Right lobe of liver (tissue), 6 donors: ENCODE measurements at places on chromosomes 6 and 20.

GRCh38 chr6:128025478-128025877 is 124.6 kb upstream of the THEMIS start:
- no peak for DNase-seq

DNA sequence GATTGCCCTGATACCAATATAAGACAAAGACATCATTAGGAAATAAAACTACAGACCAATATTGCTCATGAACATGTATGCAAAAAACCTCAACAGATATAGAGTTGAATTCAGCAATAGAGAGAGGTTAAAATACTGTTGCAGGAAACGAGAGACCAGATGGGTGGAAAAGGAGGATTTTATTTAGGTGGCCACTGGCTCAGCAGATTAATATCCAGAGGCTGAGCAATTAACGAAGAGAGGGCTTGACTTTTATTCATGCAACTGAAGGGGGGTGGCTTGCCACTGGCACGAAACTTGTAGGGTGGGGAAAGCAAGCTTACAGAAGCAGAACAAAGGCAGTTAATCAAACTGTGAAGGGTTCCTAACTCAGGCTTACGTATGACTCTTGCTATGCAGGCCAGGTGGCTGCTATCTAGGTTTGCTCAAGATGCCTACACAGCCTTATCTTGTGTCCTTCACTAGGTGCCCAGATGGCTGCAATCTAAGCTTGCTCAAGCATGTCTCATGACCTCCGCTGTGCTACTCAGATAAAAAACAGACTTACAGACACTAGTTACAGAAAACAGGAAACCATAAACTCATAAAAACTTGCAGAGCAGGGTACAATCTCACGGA is 126.4 kb downstream of the MMUT start:
- DNase-seq, result no peak

GRCh38 chr6:44068607-44069296 is 58.5 kb downstream of the MRPL14 start:
- no peak for DNase-seq

DNA sequence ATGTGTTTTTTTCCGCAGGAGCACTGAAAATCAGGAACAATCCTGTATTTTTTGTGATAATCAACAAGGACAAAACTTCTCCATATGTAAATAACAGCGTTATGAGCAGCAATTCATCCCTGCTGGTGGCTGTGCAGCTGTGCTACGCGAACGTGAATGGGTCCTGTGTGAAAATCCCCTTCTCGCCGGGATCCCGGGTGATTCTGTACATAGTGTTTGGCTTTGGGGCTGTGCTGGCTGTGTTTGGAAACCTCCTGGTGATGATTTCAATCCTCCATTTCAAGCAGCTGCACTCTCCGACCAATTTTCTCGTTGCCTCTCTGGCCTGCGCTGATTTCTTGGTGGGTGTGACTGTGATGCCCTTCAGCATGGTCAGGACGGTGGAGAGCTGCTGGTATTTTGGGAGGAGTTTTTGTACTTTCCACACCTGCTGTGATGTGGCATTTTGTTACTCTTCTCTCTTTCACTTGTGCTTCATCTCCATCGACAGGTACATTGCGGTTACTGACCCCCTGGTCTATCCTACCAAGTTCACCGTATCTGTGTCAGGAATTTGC is at the start of gene TAAR6:
Gene TAAR6 (plus strand): TSS at position 102 of the 557 bp plus-strand sequence. CDS start 0 bp downstream, at position 102.
- DNase-seq, result no peak

DNA sequence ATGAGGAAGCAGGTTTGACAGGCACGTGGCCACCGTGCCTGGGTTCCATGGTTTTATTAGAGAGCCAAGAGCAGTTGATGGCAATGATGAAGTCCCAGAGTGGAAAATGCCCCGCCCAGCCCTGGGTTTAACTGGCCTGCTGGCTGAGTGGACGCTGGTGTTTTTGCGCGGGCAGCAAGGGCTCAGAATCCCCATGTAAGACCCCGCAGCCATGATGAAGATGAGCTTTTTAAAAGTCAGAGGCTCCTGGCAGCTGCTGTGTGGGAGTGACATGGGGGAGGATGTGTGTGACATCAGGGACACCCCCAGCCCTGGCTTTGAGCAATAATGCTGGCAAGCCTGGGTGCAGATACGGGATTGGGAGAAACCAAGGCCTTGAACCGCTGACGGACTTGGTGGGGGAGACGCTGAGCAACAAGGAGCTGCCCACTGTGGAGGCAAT is 33.0 kb upstream of the SLCO4A1 start:
- DNase-seq, result no peak

DNA sequence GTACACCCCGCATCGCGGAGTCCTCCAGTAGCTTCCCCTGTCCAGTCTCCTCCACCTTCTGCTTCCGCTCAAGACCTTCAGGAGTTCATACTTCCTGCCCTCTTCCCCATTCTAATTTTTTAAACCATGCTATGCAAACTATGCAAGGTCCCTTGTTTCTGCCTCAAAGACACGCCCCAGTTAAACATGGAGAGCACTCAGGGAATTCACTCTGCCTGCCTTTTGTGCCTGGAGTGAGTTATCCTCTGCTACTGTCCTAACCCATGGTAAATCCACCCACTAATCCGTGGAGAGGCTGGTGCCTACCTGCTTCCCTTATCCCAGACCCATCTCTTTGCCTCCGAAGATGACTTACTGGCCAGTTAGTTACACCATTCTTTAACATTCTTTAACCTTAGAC is 473.7 kb upstream of the JARID2 start:
- no peak for DNase-seq

DNA sequence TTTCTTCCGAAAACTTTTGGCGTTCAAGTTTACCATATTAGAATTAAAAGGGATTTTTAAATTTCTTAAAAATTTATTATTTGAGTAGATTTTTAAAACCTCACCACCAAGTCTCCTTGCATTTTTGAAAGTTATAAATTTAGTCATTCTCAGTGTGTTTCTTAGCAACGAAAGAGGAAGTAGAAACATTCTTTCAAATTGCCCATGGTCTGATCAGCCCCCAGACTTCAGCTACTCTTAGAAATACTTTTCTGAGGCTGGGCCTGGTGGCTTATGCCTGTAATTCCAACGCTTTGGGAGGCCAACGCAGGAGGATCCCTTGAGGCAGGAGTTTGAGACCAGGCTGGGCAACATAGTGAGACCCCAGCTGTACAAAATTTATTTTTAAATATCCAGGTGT is 15.1 kb upstream of the RTF2 start:
- DNase-seq, result no peak

DNA sequence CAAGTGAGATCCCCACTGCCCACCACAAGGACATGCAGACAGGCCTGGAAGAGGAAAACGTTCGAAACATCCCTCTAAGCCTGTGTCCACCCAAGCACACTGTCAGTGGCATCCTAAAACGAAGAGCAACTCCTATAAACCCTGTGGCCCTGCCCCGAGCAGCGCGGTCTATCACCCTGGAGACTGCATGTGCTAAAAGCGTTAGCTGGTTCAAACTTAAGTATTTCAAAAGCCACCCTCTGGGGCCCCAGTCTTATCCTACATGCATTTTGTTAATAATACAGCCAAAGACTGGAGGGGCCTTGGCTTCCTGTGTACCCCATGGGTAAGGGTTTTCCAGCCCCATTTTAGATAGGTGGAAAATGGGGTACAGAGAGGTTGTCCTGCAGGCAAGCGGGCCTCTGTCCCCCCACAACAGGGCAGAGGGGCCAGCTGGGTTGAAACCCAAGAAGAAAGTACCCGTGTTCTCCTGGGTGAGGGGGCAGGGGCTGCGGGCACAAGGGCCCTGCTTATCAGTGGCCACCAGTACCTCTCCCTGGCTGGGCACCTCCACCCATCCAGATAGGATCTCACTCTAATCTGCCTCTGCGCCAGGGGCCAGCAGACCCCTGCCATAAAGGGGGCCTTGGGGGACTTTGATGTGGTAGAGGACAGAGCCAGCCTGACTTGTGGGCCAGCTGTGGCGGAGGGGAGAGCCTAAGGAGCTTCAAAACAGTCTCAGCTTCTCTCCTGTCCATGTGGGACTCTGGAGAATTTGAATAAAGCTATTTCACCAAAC is 28.3 kb downstream of the PREX1 start:
- DNase-seq, result no peak

GRCh38 chr6:85403331-85404015 is 46.4 kb upstream of the NT5E start:
- no peak for DNase-seq

GRCh38 chr20:41854765-41855164 is 236.6 kb upstream of the CHD6 start:
- DNase-seq, result no peak

GRCh38 chr6:116629563-116629981 is 13.3 kb downstream of the RSPH4A start:
- DNase-seq, result no peak

GRCh38 chr6:141123049-141123448 is 1009.7 kb upstream of the GJE1 start:
- DNase-seq, result no peak

DNA sequence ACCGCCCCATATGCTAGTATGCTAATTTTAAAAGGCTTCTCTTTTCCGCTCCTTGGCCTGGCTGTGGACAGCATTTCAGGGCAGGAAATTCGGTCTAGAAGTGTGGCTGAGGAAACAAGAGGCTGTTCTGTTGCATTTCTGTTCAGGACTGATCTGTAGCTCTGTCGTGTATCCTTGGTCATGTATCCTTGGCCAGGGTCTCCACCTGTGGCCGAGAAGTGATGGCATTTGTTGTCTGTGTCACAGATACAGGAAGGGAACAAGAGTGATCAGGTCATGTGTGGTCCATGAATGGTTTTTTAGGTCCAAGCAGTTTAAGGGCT is 300.5 kb upstream of the SUPT3H start:
- DNase-seq, result no peak

DNA sequence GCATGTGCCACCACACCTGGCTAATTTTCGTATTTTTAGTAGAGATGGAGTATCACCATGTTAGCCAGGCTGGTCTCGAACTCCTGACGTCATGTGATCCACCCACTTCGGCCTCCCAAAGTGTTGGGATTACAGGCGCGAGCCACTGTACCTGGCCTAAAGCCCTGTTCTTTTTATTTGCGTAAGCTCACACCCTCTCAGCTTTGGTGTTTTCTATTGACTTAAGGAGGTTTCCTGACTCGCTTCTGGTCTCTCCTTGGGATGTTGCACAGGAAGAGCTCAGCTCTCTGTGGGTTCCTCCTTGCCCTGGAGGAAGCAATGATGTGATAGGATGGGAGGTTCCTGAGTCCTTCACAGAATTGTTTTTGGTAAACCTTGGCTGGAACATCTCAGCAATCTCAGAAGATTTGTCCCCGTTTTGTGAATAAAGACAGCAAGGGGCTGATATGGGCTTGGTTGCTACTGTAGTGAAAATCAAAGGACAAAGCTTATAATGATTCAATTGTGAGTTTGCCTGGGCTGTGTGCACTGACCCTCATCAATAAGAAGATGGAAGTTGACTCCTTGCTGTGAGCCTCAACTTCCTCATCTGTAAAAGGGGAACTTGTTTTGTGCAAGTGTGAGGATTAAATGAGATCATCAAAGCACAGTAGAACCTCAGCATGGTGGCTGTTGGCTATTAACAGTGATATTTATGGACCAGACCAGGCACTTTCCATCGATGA is 27.0 kb downstream of the TOX2 start:
- no peak for DNase-seq

- DNase-seq, result no peak
Measured at GRCh38 chr20:47220161-47220582, 136.3 kb downstream of the ZMYND8 start.

GRCh38 chr20:59400708-59401107 is 100.3 kb downstream of the EDN3 start:
- no peak for DNase-seq

DNA sequence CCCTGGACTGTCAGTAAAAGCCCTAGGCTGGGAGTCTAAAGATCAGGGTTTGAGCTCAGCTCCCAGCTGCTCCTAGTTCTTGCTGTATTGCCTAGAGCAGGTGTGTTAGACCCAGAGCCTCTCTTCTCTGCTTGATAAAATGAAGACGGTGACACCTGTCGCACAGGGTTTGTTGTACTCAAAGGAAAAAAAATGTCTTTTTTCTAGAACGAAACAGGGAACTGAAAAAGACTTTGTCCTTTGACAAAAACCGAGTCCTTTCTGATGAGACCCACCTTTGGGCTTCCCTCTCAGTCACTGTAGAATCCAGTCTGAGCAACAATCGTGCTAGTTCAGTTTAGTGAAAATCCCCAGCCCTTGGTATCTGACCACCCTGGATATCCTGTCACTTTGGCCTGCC is 102.1 kb upstream of the LAMP5 start:
- DNase-seq, result no peak

DNA sequence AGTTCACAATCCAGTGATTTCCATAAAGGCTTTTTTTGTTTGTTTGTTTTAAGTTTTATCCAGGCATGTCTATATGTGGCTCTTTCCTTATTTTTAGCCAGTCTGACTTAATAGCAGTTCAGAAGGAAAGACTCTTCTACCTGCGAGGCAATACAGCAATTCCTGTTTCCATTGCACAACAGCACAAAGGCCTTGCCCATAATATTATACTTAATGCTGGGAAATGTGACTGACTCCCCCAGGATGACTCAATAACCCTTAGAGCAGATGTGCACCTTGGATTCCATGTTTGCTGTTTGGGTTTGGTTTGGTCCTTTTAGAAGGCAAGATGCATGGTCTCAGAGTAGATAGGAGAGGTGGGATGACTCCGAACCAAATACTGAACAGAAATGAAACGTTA is 184.1 kb downstream of the MTFR2 start:
- DNase-seq, result no peak

- DNase-seq, result peak; percentile 93
Measured at GRCh38 chr6:30744054-30744805, at the start of gene IER3. Gene IER3, minus strand, starts transcription at chr6:30744547. Its CDS starts 29 bp downstream, at chr6:30744518.

DNA sequence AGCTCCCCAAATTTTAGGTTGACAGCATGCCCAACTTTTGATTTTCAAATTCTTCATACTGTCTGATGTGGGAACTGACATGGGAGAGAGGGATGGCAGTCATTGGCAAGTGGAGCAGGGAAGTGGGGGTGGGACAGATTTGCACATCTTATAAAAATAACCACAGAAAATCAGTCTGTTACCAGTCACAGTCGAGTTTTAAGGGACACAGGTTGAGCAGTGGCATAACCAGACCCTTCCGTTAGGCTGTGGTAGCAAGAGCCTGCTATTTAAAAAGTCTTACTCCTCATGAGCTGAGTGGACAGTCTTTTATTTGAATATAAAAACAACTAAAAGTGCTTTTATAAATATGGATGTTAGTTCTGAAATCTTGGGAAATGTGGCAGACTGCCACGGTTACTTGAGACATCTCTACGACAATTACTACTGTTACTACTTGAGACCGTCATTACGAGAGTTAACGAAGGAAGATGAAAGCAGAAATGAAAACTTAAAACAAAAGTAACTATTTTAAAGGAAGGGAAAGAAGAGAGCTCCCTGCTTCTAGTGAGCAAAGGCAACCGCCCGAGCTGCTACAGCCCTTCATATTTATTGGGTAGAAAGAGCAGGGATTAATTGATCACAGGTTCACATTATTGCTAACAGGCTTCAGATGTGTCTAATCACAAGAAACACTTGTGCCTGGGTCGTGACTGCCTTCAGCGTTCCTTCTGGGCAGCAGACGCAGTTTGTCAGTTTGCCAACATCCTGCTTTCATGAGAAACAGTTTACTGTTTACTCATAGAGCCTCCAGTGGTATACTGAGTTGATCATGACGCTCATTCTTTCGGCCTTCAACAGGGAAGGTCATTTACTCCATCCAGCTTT is 71.3 kb downstream of the EFHC1 start:
- DNase-seq, result no peak

GRCh38 chr6:139378882-139379341 is 4.5 kb upstream of the CITED2 start:
- no peak for DNase-seq

- DNase-seq, result no peak
Measured at GRCh38 chr6:52543262-52543661, 33.6 kb downstream of the TRAM2 start.

GRCh38 chr6:157104803-157105202 is 218.5 kb downstream of the TMEM242 start:
- no peak for DNase-seq
